Memory B cell (primary cell): ENCODE measurements at places on chromosomes 3 and 15.
A peak's percentile ranks its signal among the peaks of the same experiment; 100 is the strongest.

- DNase-seq: no peak
Observed at GRCh38 chr3:194871143-194871863, 185.6 kb downstream of the FAM43A start.

DNA sequence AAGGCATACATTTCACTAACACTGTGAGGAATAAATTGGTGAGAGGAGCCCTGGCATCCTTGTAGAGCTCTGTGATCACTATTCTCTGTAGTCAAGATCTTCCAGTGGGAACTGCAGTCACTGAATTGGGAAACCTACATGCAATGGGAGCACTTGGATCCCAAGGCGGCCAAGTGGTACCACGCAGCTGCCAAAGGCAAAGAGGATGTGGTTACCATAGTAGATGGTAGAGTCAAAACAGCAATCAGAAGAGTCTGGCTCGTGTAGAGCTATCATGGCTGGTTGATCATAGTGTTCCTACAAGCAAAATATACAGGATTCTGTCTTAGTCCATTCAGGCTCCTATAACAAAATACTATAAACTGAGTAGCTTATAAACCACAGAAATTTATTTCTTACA lies 849.7 kb downstream of the ROBO2 start:
- no peak for DNase-seq

DNA sequence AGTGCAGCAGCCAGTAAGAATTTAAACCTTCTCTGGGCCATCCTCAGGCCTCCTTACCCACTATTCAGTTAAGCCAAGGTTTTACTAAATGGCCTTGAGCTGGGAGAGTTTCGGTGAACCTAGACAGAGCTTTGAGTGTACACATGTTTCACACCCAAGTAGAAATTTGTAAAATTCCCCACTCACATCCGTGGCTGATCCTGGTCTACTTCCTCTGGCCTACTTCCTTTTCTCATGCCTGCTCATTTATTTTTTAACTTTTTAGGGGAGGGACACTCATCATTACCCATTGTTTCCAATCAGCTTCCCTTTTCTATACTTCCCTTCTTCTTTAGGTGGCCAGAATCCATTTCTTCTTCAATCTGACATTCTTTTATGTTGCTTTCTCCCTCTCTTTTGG lies 7.6 kb downstream of the CX3CR1 start:
- no peak for DNase-seq

DNA sequence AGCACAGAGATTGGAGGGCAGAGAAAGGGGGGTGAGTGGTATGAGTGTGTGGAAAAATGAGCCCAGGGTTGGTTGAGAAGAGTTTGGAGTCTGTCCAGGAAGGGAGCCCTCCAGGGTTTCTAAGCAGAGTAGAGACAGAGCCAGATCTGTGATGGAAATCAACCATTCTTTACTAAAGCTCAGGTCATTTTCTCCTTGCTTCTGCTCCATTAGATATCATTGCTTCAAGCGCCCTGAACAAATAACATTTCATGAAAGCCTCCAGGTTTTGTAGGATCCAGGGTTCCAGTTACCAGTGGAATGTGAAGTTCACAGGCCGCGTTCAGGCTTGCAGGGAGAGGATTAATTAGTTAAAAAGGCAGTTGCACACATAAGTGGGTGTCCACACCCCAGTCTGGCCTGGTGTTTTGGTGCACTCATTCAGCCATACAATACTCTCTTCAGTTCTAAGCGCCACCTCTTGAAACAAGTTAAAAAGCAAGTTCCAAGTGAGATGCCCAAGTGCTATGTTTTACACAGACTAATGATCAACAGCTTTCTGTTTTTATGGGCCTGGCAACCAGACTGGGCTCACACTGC lies 16.4 kb upstream of the BOC start:
- DNase-seq: no peak

GRCh38 chr3:176757429-176757828 lies 439.9 kb downstream of the TBL1XR1 start:
- DNase-seq: no peak

GRCh38 chr3:16554126-16554525 lies 40.6 kb upstream of the RFTN1 start:
- no peak for DNase-seq

DNA sequence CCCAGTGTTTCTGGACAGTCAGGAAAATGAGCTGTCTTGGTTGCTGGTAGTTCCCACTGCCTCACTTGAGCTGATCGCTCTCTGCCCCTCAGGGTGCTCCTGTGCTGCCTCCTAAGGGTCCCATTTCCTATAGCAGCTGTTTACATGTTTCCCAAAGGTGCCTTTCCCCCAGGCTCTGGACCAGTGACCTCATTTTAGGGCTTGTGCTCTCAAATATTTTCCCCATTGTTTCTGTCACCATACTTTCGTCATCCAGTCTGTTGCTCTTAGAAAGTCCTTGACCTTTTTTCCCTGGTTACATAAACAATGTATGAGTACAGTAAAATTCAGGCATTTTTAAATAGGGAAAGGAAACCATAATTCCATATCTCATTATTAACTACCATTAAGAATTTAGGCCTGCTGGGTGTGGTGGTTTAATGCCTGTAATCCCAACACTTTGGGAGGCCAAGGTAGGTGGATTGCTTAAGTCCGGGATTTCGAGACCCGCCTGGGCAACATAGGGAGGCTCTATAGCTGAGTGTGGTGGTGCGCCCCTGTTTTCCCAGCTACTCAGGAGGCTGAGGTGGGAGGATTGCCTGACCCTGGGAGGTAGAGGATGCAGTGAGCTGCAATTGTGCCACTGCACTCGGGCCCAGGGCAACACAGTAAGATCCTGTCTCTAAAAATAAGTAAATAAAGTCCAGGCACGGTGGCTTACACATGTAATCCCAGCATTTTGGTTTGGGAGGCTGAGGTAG lies 11.7 kb downstream of the RAD54L2 start:
- no peak for DNase-seq

DNA sequence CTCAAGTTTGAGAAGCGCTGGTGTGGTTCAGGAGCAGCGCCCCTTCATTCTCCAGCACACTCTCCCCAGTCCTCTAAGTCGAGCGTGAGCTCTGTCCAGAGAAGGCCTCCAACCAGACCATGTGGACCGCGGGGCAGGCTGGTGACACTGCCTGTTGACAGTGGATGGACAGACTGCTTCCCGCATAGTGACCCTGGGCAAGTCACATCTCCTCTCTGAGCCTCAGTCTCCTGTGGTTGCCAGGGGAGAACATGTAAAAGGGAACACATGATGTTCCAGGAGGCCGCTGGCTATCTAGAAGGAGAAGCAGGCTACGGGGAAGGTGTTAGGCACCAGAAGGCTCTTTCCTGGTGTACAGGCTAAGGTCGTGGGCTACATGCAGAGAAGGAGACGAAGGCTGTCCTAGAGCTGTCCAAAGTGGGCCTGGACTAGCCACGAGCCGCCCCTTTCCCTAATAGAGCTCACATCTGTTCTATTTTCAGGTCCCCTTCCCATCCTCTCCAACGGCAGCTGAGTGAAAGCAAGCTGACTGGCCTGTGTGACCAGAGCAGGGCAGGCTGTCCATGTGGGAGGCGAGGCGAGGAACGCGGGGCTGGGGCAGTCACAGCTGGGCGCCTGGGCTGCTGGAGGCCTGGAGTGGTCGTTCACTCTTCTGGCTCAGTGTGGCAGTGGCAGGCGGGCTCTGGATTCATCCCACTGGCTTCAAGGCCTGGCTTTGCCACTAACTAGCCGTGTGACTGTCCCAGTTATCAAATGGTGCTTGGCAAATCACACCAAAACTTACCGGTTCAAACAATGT lies 11.1 kb downstream of the ISG20 start:
- no peak for DNase-seq

DNA sequence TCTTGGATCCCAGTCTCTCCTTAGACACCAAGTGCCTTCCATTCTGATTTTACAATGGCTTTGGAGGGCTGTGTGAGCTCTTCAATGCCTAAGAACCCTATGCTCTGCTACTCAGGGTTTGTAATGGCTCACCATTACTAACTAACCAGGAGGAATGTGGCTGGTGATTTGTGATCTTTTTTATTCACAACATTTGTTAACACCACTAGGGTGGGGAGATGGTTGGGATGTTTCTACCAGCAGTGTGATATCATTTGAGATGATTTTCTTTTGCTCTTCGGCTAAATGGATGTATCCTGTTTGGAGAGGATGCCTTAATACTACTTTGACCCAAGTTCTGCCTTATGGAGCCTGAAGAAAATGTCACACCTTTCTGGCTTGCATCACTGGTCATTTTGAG lies 226.9 kb downstream of the MFSD1 start:
- no peak for DNase-seq

DNA sequence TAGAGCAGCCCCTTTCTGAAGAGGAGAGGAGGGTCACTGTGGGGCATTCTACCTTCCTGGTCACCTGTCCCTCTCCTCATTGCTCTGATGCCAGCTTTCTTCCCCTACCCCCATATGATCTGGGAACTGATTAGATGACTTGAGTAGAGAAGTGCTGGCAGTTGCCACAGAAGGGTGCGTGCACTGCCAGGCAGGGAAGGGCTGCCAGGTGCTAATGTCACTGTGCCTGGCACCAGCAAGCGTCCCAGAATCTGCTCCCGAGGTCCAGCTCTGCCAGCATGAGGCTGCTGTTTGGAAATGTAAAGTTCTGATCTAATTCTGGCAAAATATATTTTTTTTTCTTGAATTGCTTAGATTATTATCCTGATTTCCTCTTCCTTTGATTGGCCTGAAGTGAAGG lies 52.8 kb downstream of the PPM1L start:
- no peak for DNase-seq

GRCh38 chr3:112734736-112735350 lies 93.9 kb upstream of the CCDC80 start:
- peak; percentile 83 for DNase-seq

- no peak for DNase-seq
Observed at GRCh38 chr3:152302521-152303021, 33.8 kb downstream of the MBNL1 start.

GRCh38 chr15:78425643-78426042 lies 12.4 kb upstream of the IREB2 start:
- no peak for DNase-seq

- DNase-seq: no peak
Observed at GRCh38 chr15:77825546-77825945, 192.8 kb upstream of the LINGO1 start.

- DNase-seq: no peak
Observed at GRCh38 chr15:58383876-58384275, 47.9 kb upstream of the LIPC start.

DNA sequence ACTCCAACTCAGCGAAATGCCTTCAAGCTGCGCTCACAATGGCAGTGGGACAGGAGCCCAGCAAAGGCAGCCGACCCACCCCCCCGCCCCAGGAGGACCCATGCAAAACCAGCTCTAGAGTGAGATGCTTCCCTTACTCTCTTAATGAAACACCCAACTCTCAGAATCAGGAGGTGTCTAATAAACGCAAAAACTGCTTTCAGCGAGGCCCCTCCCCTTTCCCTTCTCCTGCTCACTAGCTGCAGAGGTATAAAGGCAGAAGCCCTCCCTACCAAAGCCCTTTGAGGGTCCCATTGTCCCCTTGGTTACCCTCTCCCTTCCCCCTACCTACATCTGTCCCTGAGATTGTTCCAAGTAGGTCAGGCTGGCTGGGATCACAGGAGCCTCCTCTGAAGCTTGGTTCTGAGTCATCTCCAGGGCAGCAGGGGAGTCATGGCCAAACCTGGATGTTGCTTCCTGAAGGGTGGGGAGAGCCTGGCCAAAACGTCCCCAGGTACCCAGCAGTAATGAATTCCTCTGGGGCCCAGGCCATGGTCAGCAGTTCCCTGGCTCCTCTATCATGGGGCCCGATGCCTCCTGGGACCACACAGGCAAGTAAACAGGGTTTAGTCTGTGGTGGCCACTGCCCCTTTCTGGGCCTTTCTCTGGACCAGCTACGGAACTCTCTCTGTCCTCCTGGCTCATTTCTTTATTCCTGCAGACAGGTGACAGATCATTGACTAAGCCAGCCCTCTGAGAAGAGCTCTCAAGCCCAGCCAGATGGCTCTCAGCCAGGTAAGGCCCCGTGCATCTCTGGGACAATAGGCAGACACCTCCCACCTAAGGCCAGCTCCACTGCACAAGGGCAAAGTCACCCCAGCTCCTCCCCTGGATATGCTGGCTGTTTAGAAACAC lies 8.6 kb downstream of the KLHL25 start:
- DNase-seq: no peak

DNA sequence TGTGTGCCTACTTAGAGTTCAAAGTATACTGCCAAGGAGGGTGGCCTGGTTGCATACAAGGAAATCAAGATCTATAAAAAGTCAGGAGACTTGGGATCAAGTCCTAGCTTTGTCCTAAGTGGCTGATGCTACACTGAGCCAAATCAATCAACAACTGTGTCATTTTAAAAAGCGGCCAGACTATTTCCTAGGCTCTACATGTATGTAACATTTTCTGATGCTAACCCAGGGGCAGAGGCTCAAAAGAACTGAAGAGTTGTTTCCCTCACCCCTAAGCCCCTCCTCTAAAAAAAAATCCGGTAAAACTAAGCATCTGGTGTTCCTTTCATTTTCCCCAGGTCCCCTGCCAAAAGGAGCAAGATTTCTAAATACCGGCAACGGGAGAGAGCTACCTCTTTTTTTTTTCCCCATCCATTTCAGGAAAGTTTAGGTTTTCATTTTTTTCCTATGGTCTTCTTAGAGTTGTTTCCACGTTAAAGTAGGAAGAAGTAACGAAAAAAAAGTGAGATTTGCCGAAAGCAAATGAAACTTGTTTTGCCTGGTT lies 18.8 kb upstream of the CHD2 start:
- no peak for DNase-seq

- no peak for DNase-seq
Observed at GRCh38 chr3:53040351-53040820, 5.5 kb downstream of the SFMBT1 start.

GRCh38 chr3:44525060-44525459 lies 29.9 kb upstream of the ZKSCAN7 start:
- DNase-seq: no peak

DNA sequence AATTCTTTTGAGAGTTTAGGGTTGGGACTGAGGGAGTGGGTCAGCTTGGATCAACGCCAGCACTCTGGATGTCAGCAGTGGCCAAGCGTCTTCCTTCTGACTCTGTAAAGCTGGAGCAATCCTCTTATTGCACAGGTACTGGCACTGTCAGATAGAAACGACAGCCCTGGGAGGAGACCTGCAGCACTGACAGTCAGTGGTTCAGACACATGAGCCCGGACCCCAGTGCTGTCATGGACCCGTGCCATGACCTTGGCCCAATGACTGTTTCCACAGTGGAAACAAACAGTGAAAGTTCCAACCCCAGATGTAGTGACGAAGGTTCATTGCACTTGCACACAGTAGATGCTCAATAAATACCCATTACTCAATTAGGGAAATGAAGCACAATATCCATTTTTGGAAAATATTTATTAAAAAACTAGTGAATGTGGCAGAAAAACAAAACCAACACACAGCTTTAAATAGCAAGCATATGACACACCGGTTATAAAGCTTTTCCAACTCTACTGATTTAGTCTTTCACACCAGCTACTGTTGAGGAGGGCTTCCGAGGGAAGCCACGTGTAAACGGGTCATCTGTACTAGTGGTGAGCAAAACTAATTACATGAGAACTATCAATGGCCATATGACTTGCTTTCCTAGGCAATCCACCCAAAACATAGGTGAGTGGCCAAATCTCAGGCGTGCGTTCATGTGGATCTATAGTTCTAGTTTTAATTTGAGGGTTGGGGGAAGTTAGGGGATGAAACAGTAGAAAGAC lies 22.1 kb downstream of the SIAH2 start:
- no peak for DNase-seq

- DNase-seq: no peak
Observed at GRCh38 chr3:97857401-97857800, 35.6 kb downstream of the CRYBG3 start.
